ENCODE measurements at places on chromosomes 12 and 14.

GRCh38 chr12:80325167-80325959 lies 118.7 kb upstream of the PTPRQ start:
- DNase-seq = no peak

DNA sequence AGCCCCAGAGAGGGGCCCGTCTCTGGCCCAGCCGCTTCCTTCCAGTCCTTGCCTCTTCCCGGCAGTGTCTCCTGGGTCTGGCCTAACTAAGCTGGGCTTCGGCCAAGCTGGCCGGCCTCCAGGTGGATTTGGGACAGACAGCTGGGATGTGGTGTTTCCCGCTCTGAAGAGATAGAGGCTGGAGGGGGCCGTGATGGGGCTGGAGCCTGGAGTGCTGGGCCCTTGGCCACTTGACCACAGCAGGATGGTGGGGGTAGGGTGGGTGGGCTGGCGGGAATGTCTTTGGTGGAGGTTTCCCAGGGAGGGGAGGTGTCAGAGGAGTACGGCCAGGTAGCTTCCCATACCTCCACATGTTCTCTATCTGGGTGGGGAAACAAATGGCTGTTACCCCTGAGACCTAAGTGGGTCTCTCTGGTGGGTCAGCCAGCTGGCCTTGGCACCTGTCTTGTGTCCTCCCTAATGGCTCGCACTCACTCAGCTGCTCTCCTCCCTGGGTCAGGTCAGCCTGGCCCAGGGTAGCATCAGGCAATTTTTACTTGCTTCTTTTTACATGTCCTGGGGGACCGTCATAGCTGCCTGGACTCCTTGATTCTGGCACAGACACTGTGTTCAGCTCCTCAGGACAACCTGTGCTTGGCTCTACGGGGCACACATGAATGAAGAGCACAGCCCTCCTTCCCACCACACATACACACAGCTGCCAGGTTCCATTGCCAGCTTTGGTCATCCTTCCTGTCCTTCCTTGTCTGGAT lies 19.8 kb upstream of the PGF start:
- DNase-seq = no peak

DNA sequence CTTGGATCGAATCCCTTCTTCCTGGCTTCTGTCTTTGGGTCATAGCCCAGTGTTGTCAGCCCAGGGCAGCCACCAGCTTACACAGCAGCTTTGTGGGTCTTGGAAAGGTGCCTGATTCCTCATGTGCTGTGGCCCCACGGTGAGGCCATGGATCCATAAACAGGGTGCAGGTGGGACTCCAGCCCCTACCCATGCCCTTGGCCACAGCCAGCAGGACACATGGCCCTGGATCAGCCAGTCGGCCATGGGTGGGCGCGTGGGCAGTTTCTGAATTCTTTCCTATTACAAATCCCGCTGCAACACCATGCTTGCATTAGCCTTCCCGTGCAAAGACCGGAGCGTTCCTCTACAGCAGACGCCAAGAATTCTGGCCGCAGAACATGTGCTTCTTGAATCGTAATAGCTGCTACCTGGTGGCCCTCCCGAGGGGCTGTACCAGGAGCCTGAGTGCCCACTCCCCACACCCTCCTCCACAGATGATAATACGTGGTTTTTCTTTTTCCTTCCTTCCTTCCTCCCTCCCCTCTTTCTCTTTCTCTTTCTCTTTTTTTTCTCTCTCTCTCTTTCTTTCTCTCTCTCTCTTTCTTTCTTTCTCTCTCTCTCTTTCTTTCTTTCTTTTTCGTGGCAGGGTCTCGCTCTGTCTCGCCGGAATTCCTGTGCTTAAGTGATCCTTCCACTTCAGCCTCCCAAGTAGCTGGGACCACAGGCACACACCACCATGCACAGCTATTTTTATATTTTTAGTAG lies 2.9 kb upstream of the MMP17 start:
- no peak for DNase-seq

- no peak for DNase-seq
These were observed 9.2 kb upstream of the GPX2 start for GRCh38 chr14:64951724-64952123.

GRCh38 chr12:109611223-109611622 lies 37.6 kb downstream of the MVK start:
- no peak for DNase-seq

- no peak for DNase-seq
These were observed 666.6 kb downstream of the DIO2 start for GRCh38 chr14:79544698-79545070.

DNA sequence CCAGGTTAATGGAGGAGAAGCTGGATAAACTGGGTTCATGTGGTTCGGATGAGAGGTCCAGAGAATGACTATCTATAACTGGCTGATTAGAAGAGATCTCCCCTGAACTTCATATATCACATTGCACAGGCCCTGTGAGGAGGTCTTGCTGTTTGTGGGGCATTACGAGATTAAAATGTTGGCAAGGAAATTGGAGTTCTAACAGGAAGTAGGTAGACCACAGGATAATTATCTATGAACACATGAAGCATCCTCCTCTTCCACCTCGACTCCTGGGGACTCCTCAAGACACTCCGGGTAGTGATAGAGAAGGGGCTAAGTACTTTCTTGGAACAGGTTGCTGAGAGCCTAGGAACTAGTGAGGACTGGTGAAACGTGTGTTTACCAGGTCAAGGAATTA lies 418.8 kb downstream of the KCNH5 start:
- DNase-seq = no peak

- no peak for DNase-seq
These were observed 200.1 kb upstream of the TMTC1 start for GRCh38 chr12:29983851-29984250.

- DNase-seq = no peak
These were observed 7.3 kb downstream of the HOXC5 start for GRCh38 chr12:54040148-54040494.

- no peak for DNase-seq
These were observed 60.8 kb upstream of the EIF5 start for GRCh38 chr14:103273145-103273744.

- no peak for DNase-seq
These were observed 7.6 kb upstream of the CDC42BPB start for GRCh38 chr14:103064978-103065377.

DNA sequence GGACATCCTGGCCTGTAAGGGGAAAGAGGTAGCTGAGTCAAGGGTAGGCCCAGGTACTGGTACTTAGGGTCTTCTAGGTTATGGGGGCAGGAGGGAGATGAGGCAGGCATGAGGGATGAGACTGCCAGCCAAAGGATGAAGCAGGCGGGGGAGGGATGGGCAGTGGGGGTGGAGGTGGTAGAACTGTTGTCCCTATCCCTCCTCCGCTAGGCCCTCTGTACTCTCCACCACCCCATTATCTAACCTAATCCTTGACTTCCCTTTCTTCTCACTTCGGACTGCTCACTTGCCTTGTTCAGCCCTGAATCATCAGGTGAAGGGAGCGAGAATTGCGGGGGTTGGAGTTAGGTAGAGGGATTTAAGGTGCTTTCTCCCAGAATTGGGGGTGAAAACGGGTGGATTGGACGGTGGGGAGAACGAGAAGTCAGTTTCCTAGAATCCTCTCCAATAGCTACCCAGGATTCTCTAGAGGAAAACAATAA lies 562 bp downstream of the PAN2 start:
- DNase-seq = no peak

GRCh38 chr12:55915482-55915859 lies 12.2 kb downstream of the PYM1 start:
- no peak for DNase-seq

- no peak for DNase-seq
These were observed 221.3 kb downstream of the ANO2 start for GRCh38 chr12:5723711-5724252.
